Activated CD8-positive, alpha-beta memory T cell treated with anti-CD3 and anti-CD28 coated beads, Interleukin-2, amount 50 U/mL, for 48 hours (primary cell): ENCODE measurements at places on chromosomes 1 and 21.

DNA sequence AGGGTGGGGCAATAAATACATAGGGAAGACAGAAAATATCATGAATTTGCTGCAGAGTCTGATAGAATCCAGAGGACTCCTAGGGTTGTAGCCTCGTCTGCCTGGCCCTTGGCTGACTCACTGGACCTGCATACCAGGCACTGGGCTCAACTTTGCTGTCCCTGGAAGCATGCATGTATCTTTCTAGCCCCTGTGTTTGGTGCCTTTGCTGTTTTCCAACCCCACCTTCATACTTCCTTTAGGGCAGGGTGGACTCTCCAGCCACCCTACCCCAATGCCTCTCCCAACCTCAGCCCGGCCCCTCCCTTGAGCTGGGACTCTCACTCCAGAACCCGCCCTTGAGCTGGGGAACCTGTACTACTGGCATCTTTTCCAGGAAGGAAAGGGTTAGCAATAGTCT lies 1.2 kb downstream of the RAB25 start:
- DNase-seq: no peak

- DNase-seq: peak; percentile 26
Measured at GRCh38 chr21:44415073-44416025, 40.0 kb upstream of the LRRC3 start.

- no peak for DNase-seq
Measured at GRCh38 chr1:111214074-111214801, 13.3 kb upstream of the CHI3L2 start.

- DNase-seq: no peak
Measured at GRCh38 chr1:114209971-114210370, 56.3 kb upstream of the SYT6 start.

GRCh38 chr21:44848821-44849521 lies 24.5 kb downstream of the PTTG1IP start:
- DNase-seq: no peak

DNA sequence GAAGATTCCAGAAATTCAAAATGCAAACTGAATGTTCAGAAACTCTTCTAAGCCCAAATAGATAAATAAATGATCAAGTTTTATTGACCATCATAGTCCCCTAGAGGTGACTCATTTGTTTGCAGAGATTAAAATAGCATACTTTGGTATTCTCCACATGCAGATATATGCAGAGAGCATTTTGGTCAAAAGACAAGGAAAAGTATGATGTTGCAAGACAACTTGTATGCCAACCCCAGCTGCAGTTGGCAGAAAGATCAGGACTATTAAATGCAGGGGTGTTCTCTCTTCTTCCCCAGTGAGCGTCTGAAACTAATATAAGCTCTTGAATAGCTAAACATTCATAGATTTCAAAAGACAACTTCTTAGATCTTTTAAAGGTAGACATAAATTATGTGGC lies 404.9 kb downstream of the LTN1 start:
- DNase-seq: no peak

DNA sequence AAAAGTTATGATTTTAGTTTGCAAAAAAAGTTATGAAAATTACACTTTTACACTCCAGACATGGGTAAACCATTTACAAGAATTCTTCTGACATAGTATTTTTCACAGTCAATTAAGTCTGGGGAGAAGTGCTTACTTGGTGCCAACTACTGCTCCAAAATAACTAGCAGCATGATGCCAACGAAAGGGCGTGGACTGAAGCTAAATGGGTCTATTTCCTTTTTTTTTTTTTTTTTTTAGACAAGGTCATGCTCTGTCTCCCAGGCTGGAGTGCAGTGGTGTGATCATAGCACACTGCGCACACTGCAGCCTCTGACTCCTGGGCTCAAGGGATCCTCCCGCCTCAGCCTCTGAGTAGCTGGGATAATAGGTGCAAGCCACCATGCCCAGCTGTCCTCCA lies 43.2 kb downstream of the FMO4 start:
- no peak for DNase-seq
